ENCODE measurements at places on chromosomes 2 and 18.

- no peak for DNase-seq
These were observed 1.2 kb downstream of the MAT2A start for GRCh38 chr2:85540133-85540648.

DNA sequence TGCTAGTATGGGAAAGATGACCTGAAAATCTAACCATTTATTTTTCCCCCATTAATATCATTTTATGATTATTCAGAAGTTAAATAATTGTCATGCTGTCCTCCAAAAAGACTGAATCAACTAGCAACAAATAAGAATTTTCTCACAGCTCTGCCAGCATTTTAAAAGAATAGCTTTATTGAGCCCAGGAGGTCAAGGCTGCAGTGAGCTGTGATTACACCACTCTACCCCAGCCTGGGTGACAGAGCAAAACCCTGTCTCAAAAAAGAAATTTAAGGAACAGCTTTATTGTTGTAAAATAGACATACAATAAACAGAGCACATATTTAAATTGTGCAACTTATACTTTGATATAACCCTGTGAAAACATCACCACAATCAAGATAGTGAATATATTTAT, 24.8 kb upstream of the IL1A start:
- no peak for DNase-seq

DNA sequence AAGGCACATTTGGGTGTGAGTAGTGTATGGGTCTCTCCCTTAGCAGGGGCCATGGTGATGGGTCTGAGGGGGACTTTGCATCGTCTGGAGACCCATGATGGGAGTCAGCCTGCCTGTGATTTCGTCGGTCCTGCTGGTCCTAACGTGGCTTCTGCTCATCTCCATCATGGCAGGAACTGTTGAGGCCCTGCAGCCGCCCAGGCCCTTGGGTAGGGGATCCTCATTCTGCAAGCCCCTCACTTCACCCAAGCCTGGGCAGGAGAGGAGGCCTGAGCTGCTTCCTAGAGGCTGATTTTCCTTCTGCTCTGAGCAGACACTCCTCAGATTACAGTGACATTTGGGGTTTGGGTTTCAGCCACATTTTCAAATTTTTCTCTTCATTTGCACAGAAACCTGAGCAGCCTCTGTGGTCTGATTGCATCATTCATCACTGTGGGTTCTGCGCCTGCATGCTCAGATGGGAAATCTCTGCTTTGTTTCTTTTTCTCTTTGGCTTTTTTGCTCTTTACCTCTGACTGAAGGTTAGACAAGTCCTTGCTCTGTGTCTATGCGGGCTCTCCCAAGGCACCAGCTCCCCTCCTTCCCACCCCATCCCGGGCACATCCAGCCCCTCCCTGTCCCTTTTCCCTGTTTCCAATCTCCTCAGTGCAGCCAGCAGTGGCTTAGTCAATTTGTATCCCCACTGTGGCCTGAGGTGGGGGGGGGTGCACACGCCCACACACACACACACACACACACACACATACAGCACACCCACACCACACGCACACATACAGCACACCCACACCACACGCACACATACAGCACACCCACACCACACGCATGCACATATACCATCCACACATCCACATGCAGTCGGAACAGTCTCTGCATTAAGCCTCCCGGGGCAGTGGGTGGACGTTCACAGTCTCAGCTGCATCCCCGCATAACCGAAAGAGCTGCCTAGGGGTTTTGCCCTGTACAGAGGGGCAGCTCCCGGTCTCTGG, 305.4 kb upstream of the HS6ST1 start:
- no peak for DNase-seq

DNA sequence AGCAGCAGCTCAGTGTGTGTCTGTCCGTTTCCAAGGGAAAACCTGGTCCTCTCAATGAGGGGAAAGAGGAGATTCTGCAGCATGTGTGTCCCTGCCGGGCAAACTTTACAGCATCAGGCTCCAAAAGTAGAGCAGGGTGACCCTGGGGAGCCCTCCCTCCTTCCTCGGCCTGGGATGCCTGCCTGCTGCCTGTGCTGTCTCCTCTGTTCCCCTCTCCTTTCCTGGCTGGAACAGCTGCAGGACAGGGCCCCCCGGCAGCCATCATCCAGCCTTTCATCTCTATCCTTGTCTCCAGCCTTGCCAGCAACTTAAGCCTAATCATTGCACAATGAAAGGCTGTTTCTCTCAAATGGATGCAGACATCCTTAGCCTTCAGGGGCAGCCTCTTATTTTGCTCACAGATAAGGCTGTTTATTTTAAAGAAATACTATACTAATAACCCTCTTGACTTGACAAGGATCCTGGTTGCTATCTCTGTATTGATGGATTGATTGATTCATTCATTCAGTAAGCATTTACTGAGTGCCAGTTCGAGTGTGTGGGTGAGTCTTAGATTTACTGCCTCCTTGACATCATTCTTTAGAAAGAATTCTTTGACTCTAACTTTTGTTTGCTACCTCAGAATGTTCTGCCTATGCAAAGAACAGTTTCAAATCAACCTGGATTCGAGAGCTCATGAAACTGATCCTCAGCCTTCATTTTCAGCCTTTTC, 40.6 kb upstream of the EDAR start:
- DNase-seq: no peak

- DNase-seq: no peak
These were observed 206.0 kb downstream of the SPP2 start for GRCh38 chr2:234256516-234256915.

- DNase-seq: peak; percentile 52
These were observed 42.9 kb downstream of the HDLBP start for GRCh38 chr2:241272303-241273209.

GRCh38 chr2:190050001-190050400, 12.5 kb downstream of the MSTN start:
- DNase-seq: no peak

DNA sequence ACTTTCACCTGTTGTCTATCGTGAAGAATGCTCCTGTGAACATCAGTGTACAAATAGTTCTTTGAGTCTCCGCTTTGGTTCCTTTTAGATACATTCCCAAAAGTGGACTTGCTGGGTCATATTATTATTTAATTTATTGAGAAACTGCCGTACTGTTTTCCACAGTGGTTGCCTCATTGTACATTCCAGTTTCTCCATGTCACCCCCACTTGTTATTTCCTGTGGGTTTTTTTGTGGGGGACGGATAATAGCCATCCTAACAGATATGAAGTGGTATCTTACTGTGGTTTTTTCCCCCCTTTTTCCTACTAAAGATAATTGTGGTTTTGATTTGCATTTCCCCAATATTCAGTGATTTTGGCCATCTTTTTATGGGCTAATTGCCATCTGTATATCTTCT, 53.8 kb downstream of the SMCHD1 start:
- DNase-seq: no peak

DNA sequence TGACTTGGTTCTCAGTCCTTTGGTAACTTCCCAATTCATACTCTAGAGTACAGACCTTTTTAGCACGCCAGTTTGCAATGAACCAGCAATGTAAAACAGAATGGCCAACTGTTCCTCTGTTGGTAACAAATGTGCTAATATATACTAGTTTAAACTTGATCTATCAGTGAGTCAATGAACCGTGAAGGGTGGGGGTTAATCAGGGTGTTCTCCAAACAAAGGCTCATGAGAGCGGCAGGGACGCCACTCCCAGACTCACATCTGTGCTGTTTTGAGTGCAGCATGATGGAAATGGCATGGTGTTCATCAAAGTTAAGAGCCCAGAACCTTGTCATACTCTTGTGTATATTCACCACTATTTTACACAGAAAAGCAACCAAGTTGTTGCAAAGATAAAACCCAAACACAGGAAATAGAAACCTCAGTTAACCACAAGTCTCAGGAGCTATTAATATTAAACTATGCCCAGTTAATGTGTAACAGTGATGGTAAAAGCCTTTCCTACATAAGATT, 70.3 kb downstream of the CERKL start:
- DNase-seq: no peak

DNA sequence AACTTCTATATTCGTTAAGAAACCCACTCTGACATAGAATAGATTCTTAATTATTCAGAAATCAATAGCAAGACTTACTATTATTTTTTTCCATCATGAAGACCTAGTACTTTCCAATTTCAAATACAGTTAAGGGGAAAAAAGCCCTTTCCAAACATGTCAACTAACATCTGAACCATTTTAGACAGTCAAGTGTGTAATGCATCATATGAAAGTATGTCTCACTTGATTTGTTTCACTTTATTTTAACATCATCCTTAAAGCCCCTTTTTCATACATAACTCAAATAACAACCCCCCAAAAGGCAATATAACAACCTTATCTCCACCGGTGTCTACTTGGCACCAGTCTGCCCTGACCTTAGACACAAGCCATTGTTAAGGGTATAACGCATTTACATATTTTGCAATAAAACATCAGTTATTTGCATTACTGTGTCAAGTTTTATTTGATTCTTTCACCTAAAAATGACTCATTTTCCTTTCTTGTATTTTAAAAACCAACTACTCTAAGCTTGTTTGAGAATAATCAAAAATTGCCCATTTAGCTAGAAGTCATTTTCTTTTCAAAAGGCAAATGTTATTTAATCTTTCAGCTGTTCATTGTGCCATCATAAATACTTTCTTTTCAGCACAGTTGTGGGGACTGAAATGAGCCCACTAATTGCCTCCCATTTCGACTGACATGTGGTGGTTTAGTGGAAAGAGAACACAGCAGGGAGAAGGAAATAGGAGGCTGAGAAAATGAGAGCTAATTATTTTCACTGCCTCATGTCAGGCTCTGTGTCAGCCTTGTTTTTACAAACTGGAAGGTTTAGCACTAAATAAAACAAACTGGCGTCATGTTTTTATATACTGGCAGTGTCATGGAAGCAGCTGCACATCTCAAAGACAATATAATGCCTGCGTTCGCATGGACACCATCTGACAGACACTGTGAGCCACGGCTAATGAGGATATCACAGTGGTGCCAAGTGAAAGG, 104.7 kb upstream of the CDCA7 start:
- no peak for DNase-seq

GRCh38 chr18:13407484-13407883, 188.9 kb downstream of the LDLRAD4 start:
- no peak for DNase-seq

- DNase-seq: no peak
These were observed 24.5 kb downstream of the SRBD1 start for GRCh38 chr2:45586600-45586999.

DNA sequence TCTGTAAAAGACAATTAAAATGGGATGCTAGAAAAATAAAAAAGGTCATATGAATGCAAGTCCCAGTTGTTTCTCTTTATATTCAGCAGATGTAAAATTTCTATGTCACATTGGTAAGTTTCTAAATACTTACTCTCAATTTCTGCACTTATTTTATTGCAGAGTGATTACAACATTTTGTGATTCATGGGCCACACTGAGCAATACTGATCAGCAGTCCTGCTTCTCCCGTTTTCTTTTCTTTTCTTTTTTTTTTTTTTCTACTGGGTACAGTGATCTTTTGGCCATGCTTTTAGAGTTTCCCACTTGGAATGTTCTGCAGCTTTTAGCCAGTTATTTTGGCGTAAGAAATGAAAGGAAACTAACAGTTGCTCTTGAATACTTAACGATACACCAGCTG, 38.8 kb downstream of the LIMS1 start:
- no peak for DNase-seq

- no peak for DNase-seq
These were observed 17.4 kb upstream of the RMDN2 start for GRCh38 chr2:37907501-37908225.
